Stimulated activated CD4-positive, alpha-beta T cell treated with anti-CD3 and anti-CD28 coated beads, Interleukin-12 subunit alpha, Interleukin-12 subunit beta, amount 100 ng/mL, for 48 hours (primary cell): ENCODE measurements at places on chromosomes 12 and 14.
A peak's percentile ranks its signal among the peaks of the same experiment; 100 is the strongest.

- no peak for DNase-seq
Observed at GRCh38 chr14:104034976-104035699, 50.4 kb upstream of the ASPG start.

GRCh38 chr14:43406931-43407330, 1100.2 kb downstream of the FSCB start:
- DNase-seq, result no peak

GRCh38 chr12:51678086-51678724, 87.2 kb downstream of the SCN8A start:
- peak; percentile 14 for DNase-seq

DNA sequence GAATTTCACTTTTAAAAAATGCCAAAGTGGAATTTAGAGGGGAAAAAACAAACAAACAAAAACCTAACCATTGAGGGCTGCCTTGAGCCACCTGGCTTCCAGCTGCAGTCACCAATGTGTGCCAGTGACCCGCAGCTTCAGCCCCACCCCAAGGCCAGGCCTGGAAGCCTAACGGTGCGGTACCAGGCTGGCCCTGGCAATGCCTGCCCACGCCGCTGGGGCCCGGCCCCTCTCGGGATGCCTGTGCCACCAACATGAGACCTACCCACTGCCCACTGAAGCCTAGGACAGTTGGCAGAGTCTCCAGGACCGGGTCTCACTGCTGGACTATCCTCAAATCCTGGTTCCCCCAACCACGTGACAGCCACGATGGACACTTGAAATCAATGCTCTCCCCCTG, 96.6 kb downstream of the NCOR2 start:
- DNase-seq, result no peak

GRCh38 chr12:124867401-124867930, 3.8 kb upstream of the SCARB1 start:
- no peak for DNase-seq

GRCh38 chr12:21843795-21844194, 69.3 kb upstream of the KCNJ8 start:
- DNase-seq, result no peak

GRCh38 chr14:62322216-62322615, 560.0 kb downstream of the SNAPC1 start:
- no peak for DNase-seq

GRCh38 chr12:119156401-119157044, 22.2 kb upstream of the HSPB8 start:
- DNase-seq, result no peak

- DNase-seq, result no peak
Observed at GRCh38 chr14:73742520-73743238, 28.5 kb upstream of the PNMA1 start.

DNA sequence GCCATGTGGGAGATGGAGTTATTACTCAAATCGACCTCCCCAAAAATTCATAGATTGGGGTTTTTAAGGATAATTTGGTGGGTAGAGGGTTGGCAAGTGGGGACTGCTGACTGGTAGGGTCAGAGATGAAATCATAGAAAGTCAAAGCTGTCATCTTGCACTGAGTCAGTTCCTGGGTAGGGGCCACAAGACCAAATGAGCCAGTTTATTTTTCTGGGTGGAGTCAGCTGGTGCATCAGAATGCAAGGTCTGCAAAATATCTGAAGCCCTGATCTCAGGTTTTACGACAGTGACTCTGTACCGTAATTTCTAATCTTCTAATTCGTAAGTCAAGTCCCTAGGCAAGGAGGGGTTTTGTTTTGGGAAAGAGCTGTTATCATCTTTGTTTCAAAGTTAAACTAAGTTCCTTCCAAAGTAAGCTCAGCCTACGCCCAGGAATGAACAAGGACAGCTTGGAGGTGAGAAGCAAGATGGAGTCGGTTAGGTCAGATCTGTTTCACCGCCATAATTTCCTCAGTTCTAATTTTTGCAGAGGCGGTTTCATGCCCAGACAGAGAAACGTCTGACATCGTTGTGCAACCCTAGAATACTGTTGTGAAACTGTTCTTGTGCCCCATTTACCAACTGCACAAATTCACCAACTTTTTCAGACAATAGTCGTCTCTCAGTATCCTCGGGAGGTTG, 104.5 kb upstream of the SFSWAP start:
- DNase-seq, result no peak

DNA sequence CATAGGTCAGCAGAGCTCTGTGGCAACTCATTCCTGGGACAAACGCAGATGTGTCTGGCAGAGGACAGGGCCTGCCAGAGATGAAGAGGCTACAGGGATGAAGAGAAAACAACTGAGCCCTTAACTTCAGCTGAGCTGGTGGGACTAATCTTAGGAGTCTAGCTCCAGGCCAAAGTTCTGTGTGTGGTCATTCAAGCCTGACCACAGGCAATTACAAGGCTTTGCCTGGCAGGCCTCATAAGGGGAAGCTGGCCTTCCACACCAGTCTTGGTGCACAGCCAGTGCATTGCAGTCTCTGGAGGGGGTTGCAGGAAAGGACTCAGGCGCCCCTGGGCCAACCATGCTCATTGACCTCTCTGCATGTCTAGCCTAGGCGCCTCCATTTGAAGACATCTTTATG, 127.6 kb upstream of the DAAM1 start:
- DNase-seq, result no peak

GRCh38 chr14:102917469-102918211, 4.8 kb upstream of the AMN start:
- DNase-seq, result peak; percentile 38

GRCh38 chr14:91330096-91330696, 85.7 kb upstream of the GPR68 start:
- no peak for DNase-seq
